Trophoblast cell (in vitro differentiated cells and primary cell): ENCODE measurements at places on chromosomes 4 and X.

DNA sequence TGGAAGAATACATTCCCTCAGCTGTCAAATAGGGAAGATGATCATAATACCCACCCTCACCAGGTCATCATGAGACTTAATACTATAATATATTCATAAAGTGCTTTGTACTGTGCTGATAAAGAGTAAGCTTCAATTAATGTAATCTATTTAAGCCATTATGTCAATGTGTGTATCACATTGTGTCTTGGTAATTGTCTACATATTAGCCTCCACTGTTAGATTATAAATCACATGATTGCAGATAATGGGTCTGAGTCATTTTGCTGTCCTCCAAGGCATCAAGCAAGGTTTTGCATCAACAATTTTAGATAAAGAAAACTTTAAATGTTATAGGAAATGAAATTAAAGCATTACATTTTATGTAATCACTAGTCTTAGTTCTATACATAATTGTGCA is 45.2 kb upstream of the CEP135 start:
- no peak for DNase-seq

GRCh38 chr4:73234712-73235111 is 23.9 kb downstream of the ANKRD17 start:
- DNase-seq: no peak

GRCh38 chr4:85149676-85150075 is 183.2 kb upstream of the WDFY3 start:
- no peak for DNase-seq

- no peak for DNase-seq
Observed at GRCh38 chrX:153836921-153837320, 6.6 kb upstream of the PDZD4 start.

- peak; percentile 14 for DNase-seq
Observed at GRCh38 chr4:39043861-39044363, 11.7 kb upstream of the TMEM156 start.

- no peak for DNase-seq
Observed at GRCh38 chrX:13698432-13698831, 9.5 kb downstream of the RAB9A start.

- no peak for DNase-seq
Observed at GRCh38 chr4:120703908-120704307, 218.6 kb downstream of the PRDM5 start.

GRCh38 chrX:113747274-113747973 is 836.5 kb upstream of the HTR2C start:
- no peak for DNase-seq

- no peak for DNase-seq
Observed at GRCh38 chr4:117293784-117294183, 208.4 kb upstream of the TRAM1L1 start.

DNA sequence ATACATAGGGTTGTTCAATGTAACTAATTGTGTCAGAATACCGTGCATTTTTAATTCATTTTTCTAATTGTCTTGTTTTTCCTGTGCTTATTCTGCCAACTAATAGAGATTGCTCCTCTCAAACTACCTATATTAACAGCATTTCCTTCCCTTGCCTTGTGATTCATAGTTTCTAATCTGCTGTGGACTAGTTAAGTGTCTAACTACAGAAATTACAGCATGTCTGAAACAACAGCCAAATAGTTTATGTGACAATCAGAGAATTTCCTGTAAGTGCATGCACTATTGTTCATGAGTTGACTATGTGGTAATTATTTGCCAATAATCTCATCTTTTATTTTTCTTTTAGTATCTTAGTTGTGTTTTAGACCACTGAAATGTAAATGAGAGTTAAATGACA is 4.1 kb upstream of the SEC24B start:
- DNase-seq: no peak

DNA sequence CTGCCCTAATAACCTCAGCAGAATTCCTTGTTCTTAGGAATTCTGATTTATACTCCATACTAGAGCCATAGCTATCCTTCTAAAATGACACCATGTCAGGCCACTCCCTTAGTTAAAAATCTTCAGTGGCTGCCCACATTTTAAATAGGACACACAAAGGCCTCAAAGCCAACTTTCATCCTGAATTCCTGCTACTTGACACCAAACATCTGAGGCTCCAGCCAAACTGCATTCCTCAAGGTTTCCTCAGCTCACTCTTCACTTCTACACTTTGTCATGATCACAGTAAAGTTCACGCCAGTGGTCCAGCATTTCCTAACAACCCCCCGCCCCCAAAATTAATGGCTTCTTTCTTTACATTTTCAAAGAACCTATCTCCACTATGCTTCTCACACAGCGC is 124.3 kb downstream of the ADGRA3 start:
- DNase-seq: peak; percentile 60

DNA sequence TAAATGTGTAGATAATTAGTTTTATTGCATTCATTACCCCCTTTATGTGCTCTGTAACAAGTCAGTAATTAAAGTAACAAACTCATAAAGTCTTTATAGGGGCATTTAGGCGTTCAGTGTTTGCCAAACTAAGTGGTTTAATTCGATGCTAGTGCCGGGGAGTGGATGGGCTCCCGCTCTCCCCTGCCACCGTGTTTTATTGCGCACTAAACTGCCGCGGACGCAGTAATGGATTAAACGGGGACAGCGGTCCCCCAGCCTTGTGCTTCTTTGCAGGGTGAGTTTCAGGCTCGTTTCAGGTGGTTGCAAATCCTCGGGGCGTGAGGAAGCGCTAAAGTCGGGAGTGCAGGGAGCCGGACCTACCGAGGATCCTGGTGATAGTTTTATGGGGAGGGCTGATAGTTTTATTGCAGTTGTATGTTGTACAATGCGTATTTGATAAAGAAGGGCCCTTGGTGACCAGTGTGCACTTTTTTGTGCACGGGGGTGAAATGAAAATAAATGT is 1.6 kb upstream of the PHOX2B start:
- no peak for DNase-seq

DNA sequence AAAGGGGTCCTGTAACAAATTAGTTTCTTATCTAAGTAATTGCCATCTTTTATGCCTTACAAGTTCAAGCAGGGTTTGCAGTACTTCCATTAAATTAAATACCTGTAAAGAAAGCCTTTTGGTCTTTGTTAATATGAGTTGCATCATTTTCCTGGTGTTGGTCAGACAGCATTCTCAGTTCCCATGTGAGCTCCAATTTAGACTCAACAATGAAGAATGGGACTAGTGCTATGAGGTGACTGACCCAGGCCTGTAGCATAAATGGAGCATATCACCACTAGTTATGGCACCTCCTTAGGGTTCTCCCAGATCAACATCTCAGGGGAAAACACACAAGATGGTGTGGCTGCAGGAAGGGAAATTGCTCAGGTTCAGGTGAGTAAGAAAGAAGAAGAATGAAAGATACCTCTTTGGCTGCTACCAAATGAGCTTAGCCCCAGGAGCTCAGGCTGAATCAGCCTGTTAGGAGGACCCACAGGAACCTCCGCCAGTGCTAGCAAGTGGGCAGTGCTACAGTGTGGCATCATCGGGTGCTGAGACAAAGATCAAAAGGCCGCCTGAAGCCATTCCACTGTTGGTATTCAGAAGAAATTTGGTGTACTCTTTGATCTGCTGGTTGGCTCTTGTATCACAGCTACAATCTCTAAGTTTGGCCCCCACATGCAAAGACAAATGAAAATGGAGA is 1.8 kb downstream of the TTC29 start:
- no peak for DNase-seq

DNA sequence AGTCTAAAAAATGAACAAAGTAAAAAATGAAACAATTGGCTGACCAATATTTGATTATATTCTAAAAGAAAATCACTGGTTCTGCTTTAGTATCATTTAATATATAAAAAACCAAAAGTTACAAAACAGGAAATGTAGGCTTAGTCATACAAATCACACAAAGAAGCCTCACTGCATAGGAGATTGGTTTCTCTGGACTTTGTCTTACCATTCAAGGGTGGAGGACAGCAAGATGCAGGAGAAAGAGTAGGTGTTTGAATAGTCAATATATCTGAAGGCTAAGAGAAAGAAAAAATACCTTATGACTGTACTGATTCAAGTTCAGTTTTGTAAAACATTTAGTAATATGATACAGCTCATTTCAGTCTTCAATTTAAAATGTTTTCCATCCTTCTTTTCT is 28.6 kb upstream of the TAF9B start:
- no peak for DNase-seq

GRCh38 chrX:56765811-56766553 is 36.9 kb downstream of the NBDY start:
- DNase-seq: no peak

DNA sequence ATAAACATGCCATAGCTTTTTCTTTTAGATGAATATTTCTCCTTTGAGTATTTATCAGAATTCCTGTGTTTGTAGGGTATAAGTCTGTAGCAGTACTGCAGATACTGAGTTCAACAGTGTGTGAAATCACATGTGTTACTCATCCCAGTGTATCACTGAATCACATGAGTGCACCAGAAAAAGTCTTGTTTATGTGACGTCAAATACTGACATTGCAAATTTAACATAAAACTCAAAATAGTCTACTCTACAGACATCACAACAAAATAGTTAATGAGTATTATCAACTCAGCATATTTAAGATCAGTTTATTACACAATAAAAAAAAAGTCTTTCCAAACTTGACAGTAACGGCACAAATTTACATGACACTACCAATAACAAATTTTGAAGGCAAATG is 221.3 kb downstream of the DCTD start:
- DNase-seq: no peak

- DNase-seq: no peak
Observed at GRCh38 chrX:24201216-24201615, 51.7 kb downstream of the ZFX start.

DNA sequence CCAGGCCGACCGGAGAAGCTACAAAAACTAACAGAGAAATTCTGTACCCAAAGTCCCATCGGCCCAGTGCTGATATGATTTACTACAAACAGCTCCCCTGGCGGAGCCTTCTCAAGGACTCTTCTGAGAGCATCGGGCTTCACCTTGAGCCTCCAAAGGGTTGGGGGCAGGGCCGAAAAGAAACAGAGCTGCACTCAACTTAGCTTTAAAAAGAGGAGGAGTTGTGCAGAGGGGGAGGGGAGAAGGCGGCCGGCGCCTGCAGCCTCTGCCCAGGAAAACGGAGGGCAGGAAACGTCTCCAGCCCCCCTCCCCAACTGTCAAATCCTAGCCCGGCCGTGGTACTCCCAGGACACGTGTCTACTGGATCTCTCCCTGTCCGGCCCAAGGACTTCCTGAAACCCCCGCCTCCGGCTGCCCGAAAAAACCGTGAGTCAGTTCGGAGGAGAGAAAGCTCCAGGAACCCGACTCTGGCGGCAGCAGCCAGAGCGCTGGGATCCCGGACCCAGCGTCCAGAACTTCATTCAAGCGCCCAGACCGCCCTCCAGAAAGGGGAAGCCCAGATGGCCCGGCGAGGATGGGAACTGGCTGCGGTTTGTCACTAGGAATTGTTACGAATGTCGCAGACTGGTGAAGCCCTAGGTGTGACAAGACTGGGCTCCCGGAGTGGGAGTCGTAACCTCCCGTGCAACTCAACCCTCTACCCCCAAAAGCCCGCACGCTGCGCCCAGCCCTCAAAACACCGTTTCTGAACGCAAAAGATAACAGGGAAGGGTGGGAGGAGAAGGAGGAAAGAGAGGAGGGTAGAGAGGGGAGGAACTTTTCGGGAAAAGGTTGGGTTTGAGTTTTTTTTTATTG is 973 bp downstream of the ADAMTS3 start:
- peak; percentile 86 for DNase-seq

- no peak for DNase-seq
Observed at GRCh38 chrX:99654188-99654587, 755.9 kb downstream of the PCDH19 start.

DNA sequence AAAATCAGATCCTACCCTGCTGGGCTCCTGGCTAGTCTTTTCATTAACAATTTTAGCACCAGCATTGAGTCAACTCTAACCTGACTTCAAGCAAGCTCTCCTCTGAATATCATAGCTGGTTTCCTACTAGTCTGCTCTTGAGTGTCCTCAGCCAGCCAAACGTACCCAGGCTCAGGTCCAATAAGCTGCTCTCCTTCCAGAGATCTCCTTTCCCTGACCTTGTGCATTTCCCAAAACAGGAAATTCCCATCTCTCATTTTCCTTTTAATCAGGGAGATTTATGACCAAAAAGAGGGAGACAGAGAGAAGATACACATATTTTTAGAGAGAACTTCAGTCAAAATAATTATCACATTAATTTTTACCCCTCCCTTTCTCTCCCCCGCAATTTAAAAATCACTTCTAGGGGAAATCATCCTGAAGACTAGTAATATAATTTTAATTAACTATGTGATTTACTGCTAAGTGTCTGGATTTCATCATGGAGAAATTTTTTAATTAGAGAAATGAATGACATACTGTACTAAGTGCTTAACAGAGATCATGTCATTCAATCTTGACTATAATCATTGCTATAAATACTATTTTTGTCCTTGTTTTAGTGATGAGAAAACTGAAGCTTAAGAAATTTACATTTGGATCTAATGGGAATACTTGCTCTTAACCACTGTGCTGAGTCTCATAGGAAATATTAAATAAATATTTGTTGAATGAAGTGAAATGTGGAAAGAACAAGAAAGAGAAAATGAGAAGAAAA is 421.7 kb upstream of the INTU start:
- no peak for DNase-seq

DNA sequence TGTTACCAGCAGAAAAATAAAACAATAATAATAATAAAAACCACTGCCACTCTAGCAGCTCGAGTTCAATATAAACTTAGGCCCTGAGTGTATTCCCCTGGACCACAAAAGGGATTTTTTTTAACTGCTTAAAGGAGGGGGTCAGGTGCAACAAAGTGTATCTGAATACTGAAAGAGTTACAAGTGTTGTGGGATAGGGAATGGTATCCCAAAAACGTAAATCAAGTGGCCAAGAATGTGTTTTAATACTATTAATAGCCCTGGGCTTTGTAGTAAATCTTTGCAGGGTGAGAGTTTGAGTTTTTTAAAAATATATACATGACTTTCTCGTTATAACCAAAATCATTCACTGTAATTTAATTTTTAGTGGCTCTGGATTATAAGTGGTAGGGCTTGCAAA is 860.1 kb upstream of the INTU start:
- no peak for DNase-seq

GRCh38 chr4:26088433-26088928 is 174.5 kb downstream of the SMIM20 start:
- DNase-seq: peak; percentile 92

DNA sequence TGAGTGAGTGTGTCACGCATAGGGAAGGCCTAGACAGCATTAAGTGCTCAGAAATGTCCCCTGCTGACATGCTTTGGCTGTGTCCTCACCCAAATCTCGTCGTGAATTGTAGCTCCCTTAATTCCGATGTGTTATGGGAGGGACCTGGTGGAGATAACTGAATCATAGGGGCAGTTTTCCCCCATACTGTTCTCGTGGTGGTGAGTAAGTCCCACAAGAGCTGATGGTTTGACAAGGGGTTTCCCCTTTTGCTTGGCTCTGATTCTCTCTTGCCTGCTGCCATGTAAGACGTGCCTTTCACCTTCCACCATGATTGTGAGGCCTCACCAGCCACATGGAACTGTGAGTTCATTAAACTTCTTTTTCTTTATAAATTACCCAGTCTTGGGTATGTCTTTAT is 78.0 kb downstream of the NSUN7 start:
- no peak for DNase-seq

- no peak for DNase-seq
Observed at GRCh38 chr4:95910749-95911148, 70.9 kb downstream of the PDHA2 start.
